ENCODE measurements at places on chromosomes 1 and 21.

DNA sequence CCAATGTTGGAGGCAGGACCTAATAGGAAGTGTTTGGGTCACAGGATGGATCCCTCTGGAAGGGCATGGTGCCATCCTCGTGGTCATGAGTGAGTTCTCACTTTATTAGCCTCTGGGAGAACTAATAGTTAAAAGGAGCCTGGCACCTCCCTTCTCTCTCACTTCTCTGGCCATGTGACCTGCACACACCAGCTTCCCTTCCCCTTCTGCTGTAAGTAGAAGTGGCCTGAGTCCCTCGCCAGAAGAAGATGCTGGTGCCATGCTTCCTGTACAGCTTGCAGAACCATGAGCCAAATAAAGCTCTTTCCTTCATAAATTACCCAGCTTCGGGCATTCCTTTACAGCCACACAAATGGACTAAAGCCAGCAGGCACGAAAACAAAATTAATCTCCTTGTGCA is 23.6 kb downstream of the ACOT7 start:
- DNase-seq = no peak

GRCh38 chr1:229107972-229108371 is 162.9 kb upstream of the RAB4A start:
- no peak for DNase-seq

DNA sequence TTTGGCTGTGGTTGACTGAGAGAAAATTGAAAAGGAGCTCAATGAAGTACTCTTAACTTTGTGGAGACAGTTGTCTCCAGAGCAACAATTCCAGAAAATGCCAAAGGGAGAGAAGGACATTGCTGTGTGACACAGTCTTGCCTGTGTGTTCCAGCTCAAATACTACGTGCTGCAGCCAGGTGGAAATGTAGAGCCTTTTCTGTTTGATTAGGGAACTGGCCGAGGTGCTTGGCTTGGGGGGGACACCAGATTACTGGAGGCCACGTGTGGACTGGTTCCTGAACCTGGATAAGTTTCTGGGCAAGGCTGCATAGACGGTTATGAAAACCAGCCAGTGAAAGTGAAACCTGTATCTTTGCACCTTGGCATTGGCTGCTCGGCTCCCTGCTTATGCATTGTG is 217.9 kb downstream of the CTH start:
- no peak for DNase-seq

DNA sequence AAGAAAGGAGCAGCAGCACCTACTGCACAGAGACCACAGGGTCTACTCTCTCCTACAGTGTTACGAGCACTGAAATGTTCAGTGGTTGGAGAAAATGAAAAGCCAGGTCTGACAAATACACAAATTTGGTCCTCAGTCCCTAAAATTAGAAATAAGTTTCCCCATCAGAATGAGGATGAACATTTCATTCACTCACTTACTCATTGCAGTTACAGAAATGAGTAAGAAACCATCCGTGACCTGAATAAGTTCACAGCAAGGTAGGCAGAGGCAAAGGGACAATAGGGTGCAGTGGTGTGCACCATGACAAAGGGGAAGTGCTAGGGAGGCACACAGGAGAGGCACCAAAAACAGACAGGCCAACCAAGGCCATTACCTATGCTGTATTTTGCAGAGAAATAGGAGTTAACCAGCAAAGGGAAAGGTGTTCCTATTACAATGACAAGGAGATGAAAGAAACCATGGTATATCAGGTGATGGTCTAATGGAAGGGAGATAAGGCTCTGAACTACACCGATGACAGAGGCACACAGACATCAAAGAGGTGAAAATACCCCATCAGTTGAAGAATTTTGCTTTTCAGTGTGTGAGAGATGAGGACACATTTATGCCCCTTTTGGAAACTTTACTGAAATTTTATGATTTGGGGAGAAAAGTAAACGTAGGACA is 29.4 kb downstream of the VAV3 start:
- no peak for DNase-seq

DNA sequence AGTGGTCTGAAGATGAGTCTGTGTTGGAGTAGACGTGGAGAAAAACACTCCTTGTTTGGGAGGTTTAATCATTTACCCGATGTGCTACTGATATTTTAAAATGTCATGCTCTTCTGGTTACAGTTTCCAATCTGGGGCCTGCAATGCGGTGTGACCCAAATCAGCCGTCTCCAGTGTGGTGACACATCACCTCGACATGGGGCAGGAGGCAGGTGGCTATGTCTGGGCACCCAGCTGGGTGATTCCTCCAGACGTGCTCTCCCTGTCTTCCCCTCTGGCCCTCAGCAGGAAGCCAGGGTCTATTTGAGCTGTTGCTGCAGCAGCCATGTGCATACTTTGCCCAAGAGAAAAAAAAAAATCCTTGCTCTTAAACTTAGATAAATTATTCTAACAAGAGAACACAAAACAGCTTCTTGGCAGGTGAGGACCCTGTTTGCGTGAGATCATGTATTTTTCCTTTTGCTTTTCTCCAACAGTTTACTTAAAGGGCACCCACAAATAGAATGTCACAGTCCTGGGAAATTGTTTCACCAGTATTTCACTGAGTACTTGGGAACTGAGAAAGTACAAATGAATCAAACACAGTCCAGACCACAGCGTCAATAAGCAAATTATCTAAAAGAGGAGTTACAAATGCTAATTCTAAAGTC is 38.9 kb upstream of the MAP10 start:
- no peak for DNase-seq

GRCh38 chr1:6448749-6449631 is 17.0 kb downstream of the TNFRSF25 start:
- no peak for DNase-seq

DNA sequence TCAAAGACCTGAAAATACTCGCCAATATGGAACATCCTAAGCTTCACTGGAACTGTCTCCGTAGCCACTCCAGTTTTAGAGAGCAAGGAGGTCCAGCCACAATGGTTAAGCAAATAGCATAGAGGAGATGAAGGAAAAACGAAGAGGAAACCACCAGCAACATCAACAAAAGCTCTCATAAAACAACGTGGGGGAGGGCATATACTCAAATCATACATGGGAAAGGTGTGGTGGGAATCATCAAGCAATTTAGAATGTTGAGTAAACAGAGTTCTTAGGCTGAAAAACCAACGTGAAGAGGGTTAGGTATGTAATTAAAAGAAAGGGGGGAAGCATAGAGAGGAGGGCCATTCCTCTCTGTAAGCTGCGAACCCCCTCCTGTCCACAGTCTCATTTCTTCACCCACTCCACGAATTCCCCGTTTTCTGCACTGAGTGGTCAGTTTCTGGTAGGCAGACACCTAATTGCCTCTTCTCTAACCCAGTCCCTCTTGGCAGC is 1.0 kb downstream of the TMEM59 start:
- DNase-seq = no peak

- no peak for DNase-seq
These were observed 80.7 kb downstream of the KAZN start for GRCh38 chr1:14679027-14679688.

DNA sequence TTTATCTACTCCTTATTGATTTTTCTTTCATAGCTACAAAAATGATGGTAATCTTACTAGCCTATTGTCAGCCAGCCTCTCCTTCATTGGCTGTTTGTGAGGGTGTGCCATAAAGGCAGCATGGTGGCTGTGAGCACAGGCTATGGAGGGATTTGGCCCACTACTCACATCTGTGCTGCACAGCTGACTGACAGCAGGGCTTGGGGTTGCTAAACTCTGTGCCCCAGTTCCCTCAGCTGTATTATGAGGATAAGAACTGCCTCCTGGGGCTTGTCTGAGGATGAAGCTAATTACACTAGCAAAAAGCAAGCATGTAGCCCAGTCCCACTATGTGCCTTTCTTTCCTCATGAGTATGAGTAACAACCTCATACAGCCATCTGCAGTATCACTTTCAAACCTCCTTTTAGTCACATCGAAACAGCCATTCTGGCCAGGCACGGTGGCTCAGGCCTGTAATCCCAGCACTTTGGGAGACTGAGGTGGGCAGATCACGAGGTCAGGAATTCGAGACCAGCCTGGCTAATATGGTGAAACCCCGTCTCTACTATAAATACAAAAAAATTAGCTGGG is 66.2 kb downstream of the COQ8A start:
- DNase-seq = no peak

DNA sequence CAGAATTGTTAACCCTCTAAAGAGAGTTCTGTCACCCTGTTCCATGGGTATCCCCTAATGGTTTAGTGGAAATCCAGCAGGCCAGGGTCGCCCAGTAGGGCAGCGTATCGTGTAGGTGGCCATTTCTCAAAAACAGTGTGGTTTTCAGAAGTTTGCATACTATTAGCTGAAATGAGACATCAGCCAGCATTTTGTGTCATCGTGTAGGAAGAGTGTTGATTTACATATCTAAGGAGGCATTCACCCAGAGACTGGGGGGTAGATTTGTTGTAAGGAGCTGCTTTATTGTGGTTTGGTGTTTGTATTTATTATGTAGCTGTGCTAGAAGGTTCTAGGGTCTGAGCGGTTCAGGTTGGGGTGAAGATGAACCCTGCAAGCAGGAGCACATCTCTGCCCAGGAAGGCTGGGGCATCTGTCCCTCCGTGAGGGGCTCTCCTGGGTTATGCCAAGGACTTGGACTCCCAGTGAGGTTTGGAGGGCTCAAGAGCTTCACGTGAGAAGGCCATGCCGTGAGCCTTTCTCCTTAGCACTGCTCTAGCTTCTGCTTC is 174.4 kb downstream of the PGBD5 start:
- no peak for DNase-seq

GRCh38 chr21:21007606-21008005 is 9.4 kb downstream of the NCAM2 start:
- DNase-seq = no peak

- DNase-seq = no peak
These were observed 38.4 kb upstream of the SAMSN1 start for GRCh38 chr21:14584357-14585095.

DNA sequence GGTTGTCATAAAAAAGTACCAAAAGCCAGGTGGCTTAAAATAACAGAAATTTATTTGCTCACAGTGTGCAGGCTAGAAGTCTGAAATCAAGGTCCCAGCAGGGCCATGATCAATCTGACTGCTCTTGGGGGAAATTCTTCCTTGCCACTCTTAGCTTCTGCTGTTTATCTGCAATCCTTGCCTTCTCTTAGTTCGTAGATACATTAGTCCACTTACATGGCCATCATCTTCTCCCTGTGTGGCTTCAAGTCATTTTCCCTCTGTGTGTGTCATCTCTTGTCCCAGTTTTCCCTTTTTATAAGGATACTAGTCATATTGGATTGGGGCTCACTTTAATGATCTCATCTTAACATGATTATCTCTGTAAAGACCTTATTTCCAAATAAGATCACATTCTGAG is 124.0 kb upstream of the NCAM2 start:
- DNase-seq = no peak

- DNase-seq = no peak
These were observed 24.0 kb downstream of the PLCH2 start for GRCh38 chr1:2499986-2500596.

- DNase-seq = no peak
These were observed 37.0 kb upstream of the ENAH start for GRCh38 chr1:225689882-225690459.

DNA sequence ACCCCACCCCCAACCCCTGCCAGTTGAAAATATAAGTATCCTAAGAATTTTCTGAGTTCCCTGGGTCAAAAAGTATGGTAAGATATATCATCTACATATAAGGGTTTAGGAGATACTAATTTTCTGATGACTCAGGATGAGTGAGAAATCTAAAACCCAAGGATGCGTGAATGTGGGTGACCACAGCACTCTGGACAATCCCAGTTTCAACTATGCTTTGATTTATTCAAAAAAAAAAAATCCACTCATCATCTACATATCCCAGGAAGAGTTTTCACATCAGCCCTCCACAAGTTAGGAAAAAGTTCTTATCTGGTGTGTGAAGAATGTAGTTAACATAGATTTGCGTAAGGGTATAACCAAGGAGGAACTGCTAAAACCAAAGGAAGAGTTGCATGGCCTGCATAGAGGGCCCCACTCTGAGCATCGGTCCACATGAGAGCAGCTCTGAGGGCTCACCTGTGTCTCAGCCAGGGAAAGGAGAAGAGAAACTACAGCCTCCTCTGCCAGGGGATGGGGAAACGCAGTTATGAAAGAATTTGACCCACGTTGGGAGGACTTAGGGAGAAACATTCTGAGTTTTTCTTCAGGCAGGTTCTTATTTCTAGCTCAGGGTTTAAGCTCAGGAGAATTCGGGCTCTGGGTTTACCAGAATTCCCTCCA is 18.8 kb downstream of the LAMB3 start:
- no peak for DNase-seq

DNA sequence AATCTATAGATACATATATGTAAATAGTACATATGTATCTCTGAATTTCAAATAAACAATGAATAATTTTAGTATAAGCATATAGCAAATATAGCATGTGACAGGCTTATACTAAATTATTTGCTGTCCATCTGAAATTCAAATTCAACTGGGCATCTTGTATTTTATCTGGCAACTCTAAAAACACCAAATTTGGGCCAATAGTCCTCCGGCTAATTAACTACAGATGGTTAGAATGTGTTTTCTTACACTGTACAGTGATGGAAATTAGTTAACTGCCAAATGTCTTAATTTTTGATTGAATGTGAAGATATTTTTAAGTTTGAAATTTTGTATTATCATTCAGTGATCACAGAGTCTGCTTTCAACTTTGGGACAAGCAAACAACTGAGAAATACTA is 30.7 kb downstream of the KCNJ15 start:
- no peak for DNase-seq

DNA sequence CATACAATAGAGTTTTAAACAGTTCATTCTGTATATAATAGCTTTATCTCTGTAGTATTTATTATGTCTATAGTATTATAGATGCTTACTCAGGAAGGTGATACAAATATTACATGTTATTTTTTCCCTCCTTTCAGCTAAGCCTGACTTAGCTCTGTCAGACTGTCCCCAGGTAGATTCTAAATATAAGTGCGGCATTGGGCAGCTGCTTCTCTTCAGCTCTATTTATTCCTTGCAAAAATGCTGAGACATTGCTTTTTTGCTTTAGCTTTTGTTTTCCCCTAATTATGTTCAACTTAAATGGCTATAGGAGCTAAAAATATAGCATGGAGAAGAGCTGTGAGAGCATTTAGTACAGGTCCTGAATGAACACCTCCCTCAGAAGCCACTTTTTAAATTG is 203.2 kb upstream of the BEND5 start:
- no peak for DNase-seq

DNA sequence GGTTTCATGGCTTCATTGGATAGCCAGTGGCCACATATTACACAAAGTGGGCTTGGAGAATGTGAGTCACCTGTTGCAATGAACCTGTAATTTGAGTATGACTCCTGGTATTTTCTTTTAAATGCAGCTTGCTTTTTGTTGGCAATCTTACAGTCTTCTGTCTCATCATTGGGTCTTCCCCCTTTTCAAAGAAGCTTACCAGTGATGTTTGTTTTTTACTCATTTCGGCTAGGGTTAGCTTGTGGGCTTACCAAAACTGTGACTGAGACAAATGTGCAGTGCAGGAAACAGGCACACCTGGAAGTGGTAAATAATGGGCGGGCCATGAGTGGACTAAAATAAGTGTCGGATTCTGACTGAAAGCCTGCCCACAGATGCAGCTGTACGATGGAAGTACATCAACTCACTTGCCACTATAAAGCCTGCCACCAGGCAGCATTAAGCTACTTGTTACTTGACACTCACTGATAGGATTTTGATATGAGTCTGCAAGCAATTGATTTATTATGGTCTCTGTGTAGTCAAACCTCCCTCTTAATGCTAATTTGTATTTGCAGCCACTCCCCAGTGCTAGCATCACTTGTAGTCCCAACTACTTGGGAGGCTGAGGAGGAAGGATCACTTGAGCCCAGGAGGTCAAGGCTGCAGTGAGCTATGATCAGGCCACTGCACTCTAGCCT is 4.2 kb downstream of the HHAT start:
- DNase-seq = no peak

- no peak for DNase-seq
These were observed 117.4 kb upstream of the B3GALT2 start for GRCh38 chr1:193303849-193304248.

All from caudate nucleus (tissue), 63 donors.